ENCODE measurements at places on chromosomes 2 and 18.

- DNase-seq = no peak
Observed at GRCh38 chr2:45944074-45944473, 292.6 kb downstream of the PRKCE start.

GRCh38 chr2:176854878-176855277, 357.7 kb upstream of the HNRNPA3 start:
- DNase-seq = no peak

GRCh38 chr18:79011300-79011870, 31.8 kb downstream of the SALL3 start:
- no peak for DNase-seq

DNA sequence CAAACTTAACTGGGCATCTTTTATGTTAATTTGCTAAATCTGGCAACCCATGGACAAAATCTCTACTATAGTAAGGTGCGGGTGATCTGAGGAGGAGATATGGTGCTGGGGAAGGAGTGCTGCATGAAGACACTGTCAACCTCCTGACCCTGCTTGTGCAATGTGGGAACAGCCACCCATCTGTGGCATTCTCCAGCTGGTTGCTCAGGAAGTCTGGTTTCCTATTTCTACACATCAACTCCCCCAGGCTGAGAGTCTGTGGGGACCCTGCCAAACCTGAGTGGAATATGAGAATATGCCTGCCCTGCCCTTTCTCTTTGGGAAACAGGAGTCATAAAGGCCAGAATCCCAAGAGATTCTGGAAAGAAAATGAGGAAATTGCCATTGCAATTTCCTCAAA, 60.1 kb upstream of the PAX3 start:
- no peak for DNase-seq

DNA sequence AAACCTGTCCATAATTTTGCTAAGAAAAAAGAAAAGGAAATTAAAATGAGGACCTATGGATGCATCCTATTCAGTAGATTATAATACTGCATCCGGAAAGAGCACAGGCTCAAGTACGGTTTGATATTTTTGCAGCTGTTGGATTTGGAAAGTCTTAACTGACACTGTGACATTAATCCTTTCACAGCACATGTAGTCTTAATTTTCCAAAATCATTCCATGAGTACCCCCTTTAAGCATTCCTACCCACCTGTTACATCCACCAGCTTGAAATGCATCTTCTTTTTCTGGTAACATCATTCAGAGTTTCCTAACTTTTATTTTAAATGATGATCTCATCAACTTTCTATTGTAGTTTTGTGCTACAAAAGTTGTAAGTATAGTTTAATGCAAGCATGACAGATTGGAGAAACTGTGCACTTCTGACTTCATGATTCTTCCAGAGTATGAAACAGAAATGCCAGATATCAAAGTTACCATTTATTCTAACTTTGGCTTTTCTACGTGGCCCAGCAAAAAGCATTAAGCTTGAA, 113.5 kb downstream of the ESCO1 start:
- DNase-seq = no peak

GRCh38 chr2:68880213-68880612, 9.0 kb upstream of the BMP10 start:
- DNase-seq = no peak

Measured in dorsolateral prefrontal cortex (tissue), 122 donors.